ENCODE measurements at places on chromosomes 16 and 17.

GRCh38 chr17:80795090-80795580, 196.5 kb upstream of the CHMP6 start:
- no peak for ATAC-seq

DNA sequence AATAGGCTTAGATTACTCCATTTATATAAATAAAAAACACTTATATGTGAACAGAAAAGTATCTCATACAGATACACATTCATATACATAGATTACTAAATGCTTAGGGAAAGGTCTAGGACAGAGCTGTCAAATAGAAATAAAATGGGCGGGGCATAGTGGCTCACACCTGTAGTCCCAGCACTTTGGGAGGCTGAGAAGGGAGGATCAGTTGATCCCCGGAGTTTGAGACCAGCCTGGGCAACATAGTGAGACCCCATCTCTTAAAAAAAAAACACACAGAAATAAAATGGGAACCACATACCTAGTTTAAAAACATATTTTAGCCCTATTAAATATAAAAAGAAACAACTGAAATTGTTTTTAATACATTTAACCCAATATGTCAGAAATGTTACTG, 58.9 kb downstream of the CFDP1 start:
- no peak for ATAC-seq

GRCh38 chr17:80382446-80382845, 32.5 kb upstream of the ENDOV start:
- no peak for ATAC-seq

DNA sequence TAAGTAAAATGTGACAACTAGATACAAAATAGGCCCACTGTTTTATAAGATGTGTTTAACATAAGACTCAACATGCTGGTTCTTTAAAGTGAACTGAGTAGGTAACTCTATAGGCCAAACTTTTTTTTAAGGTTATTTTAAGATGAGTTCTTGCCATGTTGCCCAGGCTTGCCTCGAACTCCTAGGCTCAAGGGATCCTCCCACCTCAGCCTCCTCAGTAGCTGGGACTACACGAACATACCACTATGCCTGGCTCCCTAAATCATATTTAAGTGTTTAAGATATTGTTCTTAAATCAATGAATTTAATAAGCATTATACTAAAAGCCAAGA, 69.9 kb downstream of the USP32 start:
- ATAC-seq, result no peak

GRCh38 chr17:52419229-52419641, 260.7 kb upstream of the CA10 start:
- no peak for ATAC-seq

DNA sequence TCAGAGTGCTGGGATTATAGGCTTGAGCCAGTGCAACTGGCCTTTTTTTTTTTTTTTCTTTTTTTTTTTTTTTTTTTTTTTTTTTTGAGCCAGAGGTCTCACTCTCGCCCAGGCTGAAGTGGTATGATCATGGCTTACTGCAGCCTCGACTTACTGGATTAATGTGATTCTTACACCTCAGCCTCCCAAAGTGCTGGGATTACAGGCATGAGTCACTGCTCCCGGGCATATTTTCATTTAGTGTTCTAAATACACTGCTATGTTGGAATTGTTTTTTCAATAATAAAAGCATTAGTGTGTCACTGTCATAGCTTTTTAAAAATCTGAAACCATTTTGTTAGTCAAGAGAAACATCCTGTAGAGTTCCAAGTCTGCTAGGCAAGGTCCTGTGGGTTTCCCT, 40.3 kb downstream of the NDE1 start:
- ATAC-seq, result no peak

GRCh38 chr17:76262732-76263344, 2.3 kb upstream of the UBALD2 start:
- ATAC-seq, result peak; percentile 29

- ATAC-seq, result no peak
Observed at GRCh38 chr17:61179380-61179806, 220.2 kb upstream of the TBX2 start.

DNA sequence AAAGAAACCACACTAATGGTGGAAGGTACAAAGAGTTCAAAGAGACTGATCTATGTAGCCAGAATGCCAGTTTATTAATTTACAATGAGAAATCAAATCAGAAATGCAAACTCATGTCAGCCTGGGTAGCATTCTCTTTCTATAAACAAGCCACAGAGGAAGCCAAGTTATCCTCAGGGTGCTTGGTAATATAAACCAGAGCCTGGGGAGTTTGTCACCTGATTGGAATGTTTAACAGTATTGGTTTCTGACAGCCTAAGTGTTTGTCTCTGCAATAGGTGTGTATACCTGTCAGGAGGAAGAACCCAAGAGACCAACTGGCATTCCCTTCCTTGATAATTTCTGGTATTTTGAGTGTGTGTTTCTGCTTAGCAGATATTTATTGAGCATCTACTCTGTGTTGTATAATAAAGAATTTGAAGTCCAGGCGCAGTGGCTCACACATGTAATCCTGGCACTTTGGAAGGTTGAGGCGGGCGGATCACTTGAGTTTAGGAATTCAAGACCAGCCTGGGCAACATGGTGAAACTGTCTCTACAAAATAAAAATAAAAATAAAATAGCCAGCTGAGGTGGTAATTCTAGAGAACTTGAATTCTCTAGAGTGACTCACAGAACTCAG, 3.1 kb upstream of the C17orf58 start:
- ATAC-seq, result no peak

DNA sequence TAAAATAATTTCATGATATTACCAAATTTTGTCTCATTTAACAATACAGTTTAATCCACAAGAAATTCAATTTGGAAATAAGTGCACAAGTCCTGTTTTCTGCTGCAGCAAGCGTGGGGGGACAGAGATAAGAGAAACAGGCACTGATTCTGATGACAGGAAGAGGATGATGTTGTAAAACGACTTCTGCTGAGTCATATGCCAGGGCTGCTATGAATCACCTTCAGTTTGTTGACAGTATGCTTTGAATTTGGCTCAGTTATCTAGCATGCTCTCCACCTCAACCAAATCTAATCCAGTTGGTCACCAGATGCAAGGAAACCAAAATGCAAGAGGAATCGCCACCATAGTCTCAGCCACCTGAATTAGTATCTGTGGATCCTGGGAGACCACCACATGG, 244.1 kb upstream of the MON1B start:
- ATAC-seq, result no peak

DNA sequence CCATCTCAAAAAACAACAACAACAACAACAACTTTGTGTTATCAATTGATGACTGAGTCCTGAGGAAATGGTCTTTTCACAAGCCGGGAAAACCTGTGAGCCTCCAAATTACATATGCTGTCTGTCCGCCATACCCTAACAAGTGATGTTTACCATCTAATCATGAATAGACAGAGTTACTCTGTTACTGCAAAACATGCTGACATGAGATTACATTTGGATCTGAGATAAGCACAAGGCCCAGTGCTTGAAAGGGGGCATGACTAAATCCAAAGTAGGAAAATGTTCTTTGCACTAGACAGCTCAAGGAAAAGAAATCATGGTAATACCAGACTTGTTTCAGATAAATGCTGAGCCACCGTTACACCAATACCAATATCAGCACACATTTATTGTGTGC, 8.6 kb upstream of the ATXN1L start:
- ATAC-seq, result no peak

DNA sequence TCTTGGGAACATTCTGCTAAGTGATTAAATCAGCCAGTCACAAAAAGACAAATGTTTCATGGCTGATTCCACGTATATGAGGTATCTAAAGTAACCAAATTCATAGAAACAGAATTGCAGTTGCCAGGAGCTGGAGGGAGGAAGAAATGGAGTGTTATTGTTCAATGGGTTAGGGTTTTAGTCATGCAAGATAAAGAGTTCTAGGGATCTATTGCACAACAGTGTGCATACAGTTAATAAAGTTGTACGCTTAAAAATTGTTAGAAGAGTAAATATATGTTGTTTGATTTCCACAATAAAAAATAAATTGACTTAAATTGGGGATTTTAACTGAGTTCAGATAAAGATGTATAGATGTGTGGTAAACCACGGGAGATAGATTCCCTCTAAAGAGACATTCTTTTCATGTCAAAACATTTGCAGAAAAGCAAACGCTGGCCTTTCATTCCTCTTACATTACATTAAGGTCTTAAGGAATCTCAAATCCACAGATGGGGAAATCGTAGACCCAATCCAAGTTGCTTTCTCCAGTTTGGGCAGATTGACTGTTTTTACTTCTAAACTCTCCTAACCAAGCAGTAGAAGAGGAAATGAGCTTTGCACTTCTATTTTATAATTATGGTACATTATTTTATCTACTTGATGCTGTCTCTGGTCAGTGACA, 4.6 kb downstream of the PRDM7 start:
- ATAC-seq, result no peak

DNA sequence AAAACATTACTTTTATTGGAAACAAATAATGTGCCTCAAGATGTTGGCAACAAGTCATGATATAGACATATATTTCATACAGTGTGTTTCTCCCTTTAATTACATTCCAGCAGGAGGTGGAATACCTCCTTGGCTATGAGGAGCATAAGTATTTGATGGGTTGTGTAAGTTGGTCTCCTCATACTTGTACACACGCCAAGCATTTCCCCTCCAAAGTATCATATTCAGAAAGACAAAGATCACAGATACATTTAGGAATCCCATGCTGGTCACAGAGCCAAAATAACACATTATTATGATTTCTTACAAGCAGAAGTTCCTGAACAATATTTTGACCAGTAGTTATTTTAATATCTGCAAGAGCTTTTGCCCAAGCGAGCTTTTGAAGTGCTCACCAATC, 57.8 kb downstream of the WSB1 start:
- ATAC-seq, result no peak

- no peak for ATAC-seq
Observed at GRCh38 chr17:29294580-29294900, 592 bp upstream of the NUFIP2 start.

Data from stimulated activated memory B cell treated with anti-CD40 and anti-IgM and Interleukin-4, amounts not matched to agents 10 μg/mL and 1 μg/mL and 100 μg/mL, for 72 hours (primary cell).